ENCODE measurements at places on chromosomes 5 and 9.

DNA sequence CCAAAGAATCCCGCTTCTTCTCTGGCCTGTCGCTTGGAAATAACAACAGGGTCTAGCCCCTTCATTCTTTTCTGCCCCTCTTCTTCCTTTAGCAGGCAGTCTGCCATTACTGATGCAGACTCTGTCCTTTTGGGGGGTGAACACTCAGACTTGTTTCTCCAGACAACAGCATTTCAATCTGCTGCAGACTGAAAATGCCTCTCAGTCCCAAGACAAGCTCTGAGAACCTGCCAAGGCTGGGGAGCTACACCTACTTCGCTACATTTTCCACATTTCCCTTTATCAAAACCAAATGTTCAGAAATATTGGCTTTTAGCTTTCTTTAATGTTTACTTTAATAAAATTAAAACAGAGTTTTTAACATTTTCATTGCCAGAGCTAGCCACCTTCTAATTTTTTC lies 152.4 kb downstream of the MPDZ start:
- DNase-seq: no peak

- no peak for DNase-seq
Observed at GRCh38 chr5:158543539-158544387, 556.0 kb downstream of the EBF1 start.

- DNase-seq: no peak
Observed at GRCh38 chr5:172854451-172854871, 20.4 kb downstream of the ERGIC1 start.

DNA sequence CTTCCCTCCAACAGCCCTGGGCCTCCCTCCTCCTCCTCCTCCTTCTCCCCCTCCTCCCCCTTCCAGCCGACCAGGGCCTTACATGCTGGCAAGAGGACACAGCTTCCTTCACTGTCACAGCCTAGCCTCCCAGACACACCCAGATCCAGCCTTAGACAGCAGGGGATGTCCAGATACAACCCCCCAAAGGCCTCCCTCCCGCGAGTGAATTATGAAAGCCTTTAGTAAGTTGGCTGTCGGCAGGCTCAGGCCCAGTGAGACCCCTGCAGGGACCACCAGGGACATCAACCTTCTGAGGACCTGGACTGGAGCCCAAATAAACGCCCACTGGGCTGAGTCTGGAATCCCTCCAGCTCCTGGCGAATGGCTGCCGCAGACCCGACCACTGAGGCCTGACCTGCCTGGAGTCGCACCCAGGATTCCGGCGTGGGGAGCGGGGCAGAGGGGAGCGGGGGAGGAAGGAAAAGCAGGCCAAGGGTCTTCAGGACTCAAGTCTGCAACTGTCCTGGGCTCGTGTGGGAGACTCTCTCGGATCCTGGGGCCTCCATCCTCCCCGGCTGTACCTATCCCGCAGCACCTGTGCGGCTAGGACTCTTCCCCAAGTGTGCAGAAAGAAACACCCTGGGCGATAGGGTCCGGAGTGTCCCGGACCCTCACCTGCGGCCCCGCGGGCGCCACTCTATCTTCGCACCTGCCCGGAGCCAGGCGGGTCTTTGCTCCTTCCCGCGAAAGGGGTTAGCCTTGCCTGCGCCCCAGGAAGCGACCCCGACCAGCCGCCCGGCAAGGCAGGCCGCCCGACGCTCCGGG lies 705 bp downstream of the SEPTIN8 start:
- DNase-seq: no peak

- peak; percentile 42 for DNase-seq
Observed at GRCh38 chr9:110048403-110048975, 159.5 kb downstream of the C9orf152 start.

DNA sequence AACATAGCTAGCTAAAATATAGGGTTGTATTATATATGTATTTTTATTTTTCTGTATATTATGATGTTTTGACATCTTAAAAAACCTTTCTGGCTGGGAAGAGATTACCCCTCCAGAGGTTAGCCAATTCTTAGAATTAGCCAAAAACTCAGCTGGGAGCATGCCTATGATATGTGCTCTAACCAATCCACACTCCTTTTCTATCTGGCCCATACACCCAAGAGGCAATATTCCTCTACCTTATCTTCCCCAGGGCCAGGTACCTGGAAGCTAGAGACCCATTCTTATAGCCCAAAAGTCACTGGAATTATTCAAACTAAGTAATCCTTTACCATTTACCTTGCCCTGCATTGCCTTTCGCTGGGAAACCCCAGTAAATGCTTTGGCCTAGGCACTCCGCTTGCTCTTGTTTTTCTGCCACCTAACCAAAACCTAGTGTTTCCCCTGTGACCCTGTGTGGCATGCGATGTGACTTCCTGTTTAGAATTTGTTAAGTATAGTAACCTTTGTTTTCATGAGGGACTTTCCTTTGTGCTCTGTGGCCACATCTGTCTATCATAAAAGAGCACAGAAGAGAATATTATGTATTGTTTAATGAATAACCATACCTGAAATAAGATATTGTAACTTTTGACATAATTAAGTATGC lies 37.4 kb downstream of the CSNK1G3 start:
- DNase-seq: peak; percentile 27

DNA sequence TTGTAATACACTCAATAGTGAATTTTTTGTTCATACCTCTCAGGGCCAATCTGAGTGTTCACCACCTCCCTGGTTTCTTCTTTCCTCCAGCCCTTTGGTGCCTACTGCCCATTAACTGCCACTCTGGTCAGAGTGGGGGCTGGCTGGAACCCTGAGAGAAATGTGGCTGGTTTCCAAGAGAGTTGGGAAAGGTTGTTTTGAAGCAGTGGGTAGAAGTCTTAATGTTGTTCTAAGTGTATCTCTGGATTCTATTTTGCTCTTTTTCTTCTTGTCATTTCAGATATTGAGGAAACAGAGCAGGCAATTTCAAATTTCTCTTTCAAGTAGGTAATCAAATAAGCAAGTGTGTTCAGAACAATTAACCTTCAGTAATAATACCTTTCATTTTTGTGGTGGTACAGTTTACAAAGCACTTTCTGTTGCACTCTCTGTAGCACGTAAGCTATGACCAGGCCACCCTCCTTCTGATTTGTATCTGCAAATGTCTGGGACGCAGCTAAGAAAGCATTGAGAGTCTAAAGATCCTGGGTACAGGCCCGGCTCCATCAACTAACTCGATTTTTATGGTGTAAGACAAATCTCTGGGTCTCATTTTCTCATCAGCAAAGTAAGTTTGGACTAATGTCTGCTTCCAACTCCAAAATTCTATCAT lies 8.4 kb downstream of the SLC1A3 start:
- no peak for DNase-seq

- no peak for DNase-seq
Observed at GRCh38 chr5:39451276-39451941, 26.6 kb upstream of the DAB2 start.

GRCh38 chr5:169649486-169649885 lies 12.4 kb downstream of the DOCK2 start:
- DNase-seq: no peak

- no peak for DNase-seq
Observed at GRCh38 chr5:139862313-139862712, 66.7 kb downstream of the PSD2 start.

DNA sequence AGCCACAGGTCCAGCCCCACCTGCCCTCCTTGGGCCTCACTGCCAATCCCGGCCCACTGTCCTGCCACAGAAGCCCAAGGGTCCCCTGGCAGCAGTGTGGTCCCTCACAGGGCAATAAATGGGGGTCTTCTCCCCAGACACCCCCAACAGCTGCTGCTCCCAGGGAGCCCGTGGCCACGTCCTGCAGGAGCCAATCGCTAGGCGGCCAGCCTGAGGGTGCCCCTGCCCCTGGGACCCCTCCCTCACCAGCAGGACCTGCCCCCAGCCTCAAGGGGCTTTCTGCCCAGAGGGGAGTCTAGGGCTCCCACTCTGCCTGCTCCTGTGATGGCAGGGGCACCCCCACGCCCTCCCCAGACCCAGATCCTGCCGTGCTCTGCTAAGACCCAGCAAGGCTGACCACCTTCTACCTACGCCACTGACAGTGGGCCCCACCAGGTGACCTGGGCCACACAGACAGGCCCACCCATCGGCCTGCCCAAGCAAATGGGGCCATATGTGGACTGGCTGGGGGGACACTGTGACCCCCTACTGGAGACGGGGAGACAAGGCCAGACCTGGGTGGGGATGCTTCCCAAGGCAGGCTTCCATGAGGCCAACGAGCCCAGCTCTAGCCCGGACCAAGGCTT lies 17.0 kb downstream of the NOTCH1 start:
- DNase-seq: no peak

- DNase-seq: no peak
Observed at GRCh38 chr9:21764846-21765245, 37.6 kb upstream of the MTAP start.

DNA sequence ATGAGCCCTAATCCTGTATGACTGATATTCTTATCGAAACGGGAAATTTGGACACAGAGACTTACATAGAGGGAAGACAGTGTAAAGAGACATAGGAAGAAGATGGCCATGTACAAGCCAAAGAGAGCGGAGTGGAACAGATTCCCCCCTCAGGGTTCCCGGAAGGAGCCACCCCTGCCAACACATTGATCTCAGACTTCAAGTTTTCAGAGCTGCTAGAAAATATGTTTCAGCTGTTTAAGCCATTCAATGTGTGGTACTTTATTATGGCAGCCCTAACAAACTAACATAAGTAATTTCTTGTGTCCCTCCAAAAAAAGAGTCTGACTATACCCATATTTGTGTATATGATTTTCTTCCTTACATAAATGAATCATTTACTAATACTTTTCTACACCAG lies 128.0 kb upstream of the STC2 start:
- no peak for DNase-seq

DNA sequence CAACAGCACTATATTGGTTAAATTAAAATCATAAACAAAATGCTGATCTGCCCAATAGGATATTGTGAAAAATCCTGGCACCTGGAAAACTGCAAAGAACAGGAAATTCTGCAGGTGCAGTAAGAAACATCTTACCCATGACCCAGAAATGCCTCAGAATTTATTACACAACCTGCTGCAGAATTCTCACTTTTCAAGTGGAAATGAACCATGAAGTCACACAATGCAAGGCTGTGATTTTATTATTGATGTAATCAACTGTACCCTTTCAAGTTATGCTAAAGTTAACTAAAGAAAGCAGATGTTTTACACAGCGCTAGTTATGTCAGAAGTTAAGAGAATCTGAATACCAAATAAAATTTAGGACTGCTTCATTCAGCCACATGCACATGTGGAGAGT lies 6.0 kb downstream of the STRBP start:
- no peak for DNase-seq

DNA sequence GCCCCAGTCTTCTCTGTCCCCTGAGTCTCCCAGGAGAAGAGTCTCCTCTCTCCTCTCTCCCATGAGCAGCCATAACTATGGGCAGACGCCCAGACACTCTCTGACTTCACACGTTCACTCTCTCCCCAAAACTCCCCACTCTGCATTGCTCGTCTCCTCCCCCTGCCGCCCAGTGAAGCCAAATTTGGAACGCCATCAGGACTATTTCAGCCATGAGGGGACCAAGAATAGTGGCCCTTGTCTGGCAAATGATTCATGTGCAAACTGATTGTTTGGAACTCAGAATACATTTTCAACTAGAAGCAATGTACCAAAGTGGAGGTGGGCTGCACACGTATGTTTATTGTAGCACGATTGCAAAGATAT lies 20.9 kb downstream of the CMBL start:
- DNase-seq: no peak

- no peak for DNase-seq
Observed at GRCh38 chr9:113228130-113228665, 6.9 kb downstream of the SLC31A1 start.

DNA sequence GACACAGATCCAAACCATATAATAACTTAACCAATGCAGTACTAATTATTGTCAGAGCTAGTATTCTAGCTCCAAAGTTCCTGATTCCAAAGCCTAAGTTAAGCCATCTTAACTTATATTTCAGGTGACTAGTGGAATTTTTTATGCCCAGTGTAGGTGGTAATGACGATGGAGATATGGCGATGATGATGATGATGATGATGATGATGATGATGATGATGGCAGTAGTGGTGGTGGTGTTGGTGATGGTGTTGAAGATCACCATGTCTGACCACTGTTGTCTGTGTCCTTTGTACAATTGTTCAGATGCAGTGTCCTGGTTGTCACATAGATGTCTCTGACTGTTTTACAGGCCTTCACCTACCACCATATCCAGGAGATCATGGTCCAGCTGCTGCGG lies 139.9 kb downstream of the INSYN2B start:
- no peak for DNase-seq

- no peak for DNase-seq
Observed at GRCh38 chr9:36163049-36163785, 6.0 kb upstream of the CCIN start.

GRCh38 chr5:35804201-35804653 lies 52.5 kb upstream of the IL7R start:
- no peak for DNase-seq

DNA sequence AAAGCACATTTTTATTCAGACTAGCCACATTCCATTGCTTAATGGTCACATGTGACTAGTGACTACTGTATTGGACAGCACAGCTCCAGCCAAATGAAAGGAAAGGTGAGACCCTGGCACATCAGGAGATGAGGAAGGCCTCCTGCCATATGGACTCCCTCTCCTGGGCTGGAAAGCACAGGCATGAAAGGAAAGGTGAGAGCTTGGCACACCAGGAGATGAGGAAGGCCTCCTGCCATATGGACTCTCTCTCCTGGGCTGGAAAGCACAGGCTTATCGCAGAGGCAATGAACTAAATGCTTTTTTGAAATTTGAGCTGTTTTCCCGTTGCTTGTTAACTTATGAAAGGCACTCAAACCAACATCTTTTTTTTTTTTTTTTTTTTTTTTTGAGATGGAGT lies 144.8 kb upstream of the SLC12A2 start:
- no peak for DNase-seq

- no peak for DNase-seq
Observed at GRCh38 chr5:146607659-146608332, 91.8 kb upstream of the GPR151 start.

- no peak for DNase-seq
Observed at GRCh38 chr9:119333507-119334229, 35.6 kb downstream of the BRINP1 start.

DNA sequence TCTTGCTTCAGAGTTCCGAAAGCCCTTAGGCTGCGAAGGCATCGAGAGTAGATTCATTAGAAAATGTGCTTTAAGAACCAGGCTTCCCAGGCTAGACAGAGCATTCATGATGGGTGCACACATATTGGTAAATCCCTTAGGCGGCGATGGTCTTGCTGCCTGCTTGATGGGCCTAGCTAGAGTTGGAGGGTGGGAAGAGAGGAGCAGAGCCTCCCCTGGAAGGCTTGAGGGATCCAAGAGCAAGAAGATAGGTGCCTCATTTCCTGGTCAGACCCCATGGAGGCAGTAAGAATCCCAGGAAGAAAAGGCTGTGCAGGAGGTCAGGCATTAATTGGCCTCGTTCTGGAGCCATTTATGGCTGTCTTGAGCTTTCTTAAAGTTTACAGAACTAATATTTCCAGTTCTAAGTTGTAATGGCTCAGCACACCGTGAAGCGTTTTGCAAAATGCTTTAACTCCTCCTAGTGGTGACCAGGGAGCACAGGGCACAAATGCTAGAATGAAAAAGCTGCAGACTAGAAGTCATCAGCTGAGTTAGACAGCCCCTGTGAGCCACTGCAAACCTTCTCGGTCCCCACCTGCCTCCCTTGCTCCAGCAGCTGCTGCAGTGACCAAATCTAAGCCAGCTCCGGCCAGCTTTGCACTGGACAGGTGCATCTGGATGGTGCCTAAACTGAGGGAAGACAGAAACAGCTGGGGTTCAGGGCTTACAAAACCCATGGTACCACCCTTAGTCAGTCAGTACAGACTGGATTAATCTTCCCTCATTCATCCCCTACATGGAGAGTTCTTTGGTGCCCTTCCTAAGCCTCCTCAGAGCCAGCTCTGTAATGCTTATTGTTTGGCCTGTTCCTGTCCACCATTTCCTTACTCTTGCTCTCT lies 14.7 kb downstream of the SLC45A2 start:
- no peak for DNase-seq

- no peak for DNase-seq
Observed at GRCh38 chr9:119083673-119084072, 285.6 kb downstream of the BRINP1 start.
